ENCODE measurements at places on chromosomes 13 and 19.

DNA sequence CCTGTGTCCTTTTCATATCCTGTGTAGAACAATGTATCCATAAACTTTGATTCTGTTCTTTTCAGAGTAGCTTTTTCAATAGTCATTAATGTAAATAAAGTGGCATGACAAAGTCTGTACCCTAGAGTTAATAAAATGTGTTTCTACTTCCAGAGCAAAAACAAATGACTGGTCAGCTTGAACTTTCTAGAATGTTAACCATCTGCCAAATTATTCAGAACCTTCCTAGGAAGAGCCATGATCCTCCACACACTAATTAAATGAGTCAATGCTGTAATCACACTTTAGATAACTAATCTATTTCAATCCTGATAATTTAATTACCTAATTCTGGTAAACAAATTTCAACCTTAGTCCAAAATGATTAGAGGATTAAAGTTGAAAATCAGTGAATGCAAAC is 73.2 kb downstream of the DIAPH3 start:
- no peak for DNase-seq

DNA sequence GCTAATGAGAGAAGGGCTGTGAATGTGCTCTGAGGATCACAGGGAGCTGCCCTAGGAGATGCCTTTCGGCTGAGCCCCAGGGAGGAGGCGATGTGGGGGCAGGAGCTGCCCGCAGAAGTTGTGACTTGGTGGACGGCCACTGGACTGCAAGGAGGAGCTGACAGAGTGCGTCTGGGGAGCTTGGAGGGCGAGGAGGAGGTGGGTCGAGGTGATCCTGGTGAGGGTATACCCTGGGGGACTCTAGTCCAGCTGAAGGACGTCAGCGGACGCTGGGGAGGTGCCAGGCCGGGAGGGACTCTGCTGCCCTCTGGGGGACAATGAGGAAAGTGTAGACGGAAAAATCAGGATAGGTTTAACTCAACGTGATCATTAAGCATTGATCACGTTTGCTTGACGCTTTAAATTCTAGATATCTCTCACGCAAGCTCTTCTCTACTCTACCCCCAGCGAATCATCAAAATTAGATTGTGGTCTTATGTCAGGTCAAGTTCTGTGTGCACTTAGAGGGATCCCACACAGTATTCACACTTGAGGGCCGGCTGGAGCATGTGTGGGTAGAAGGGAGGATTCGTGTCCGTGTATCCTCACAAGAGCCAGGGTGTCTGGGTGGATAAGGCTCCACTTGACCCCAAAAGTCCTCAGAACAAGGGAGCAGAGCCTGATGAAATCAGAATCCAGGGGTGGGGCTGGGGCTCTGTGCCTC is 3.3 kb upstream of the CEACAM7 start:
- DNase-seq = no peak

- peak; percentile 40 for DNase-seq
Observed at GRCh38 chr19:13881692-13882418, 4.9 kb downstream of the NANOS3 start.

GRCh38 chr19:50273821-50274220 is 55.4 kb downstream of the KCNC3 start:
- DNase-seq = no peak

- no peak for DNase-seq
Observed at GRCh38 chr13:114320065-114320464, 5.8 kb downstream of the CHAMP1 start.

DNA sequence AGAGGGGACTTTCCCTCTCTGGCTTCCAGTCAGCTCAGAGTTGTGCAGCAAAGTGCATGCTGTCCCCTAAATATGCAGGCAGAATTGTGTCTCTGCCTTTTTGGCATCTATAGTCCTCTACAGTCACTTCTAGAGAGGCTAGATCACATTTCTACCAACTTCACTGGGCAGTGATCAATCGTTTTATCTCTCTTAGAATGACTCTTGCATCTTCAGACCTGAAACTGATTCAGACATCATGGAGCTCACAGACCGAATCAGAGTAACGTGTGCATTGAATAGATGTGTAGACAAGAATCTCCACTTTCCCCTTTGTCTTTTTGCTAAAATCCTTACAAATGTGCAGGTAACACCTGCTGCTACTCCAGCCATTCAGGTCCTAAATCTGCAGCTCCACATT is 6.2 kb downstream of the ZNF253 start:
- no peak for DNase-seq

- DNase-seq = no peak
Observed at GRCh38 chr13:29284726-29285125, 310.8 kb downstream of the SLC7A1 start.
